ENCODE measurements at places on chromosomes 16 and 17. TPM values are rescaled to one million over a fixed set of nuclear protein-coding genes. Genes with fewer than 3 reads are reported as not detected.

KAT7 gene
- total RNA-seq: 31.2 TPM

MBTPS1 gene
- 55.0 TPM for total RNA-seq

CES1 gene
- total RNA-seq: 4.8 TPM

PFAS gene
- 57.4 TPM for total RNA-seq

Measured in NCI-H460 (cell line).